NCI-H82 (cell line): ENCODE measurements at places on chromosomes 4 and X.

DNA sequence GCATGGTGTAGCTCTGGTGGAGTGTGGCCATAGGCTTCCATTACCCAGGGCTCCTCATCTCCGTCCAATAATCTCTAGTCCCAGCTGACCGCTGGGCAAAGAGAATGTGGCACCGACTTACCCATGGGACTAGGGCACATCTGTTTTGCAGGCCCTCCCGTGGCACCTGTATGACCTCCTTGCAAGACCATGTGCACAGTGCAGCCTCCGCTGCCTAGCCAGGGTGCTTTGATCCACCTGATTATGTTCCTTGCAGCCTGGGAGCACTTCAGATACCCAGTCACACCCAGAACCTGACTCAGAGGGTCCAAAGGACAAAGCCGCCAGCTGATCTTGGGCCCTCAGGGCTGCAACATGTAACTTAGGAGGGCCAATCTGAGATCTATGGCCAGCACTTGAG lies 84.8 kb downstream of the PCDH10 start:
- no peak for DNase-seq

DNA sequence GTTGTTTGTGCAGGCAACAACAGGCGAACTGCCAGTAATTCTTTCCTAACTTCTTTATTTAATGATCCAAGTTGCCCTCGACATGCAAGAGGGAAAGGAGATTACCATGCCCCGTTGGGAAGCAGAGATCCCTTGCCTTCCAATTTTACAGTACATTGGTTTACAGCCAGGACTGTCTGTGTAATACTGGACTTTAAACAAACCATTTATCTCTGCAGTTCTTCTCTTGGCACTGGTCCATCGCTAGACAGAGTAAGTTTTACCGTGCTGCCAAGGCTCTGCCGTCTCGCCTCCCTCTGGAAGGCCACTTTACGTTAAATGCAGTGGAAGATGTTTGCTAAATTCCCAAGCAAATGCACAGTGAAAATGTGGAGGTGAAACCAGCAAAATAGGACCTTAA lies 660.3 kb upstream of the PRKX start:
- no peak for DNase-seq

- DNase-seq = no peak
Measured at GRCh38 chrX:4925911-4926310, 1212.5 kb upstream of the PRKX start.

DNA sequence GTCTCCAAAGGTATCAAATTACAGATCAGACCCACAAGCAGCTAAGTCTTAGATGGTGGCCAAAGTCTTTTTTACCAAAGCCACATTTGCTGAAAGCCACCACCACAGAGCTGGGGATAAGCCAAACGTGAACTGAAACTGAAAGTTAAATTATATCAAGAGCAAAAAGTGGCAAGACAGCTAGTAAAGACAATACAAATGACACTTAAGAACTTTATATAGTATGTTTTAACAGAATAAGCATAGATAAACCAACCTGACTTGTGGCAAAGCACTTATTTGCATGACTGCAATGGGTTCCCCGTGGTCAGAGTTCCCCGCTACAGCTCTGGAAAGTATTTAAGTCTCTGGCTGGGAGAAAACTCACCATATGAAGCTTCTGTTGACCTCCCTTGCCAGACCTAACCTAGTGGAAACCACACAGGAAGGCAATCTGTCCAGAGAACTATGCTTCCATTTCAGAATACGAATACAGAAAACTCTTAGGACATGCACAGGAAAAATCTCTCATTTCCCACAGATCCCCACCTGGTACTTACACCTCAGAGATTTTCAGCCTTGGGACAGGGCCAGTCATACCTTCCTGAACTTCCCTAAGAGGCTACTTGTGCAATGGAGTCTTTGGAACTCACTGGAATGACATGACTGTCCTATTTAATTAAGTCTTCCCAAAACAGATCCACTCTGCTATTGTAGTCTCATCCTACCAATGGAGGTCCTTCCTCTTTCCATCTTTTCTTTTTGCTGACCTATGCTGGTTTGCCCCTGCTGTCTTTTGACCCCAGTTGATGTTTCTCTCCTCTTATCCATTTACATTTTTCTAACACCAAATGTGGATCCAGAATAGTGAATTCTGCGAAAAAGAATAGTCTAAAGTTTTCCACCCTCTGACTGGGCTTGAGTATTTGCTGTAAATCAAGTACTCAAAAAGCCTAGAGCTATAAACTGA lies 225.1 kb downstream of the NR3C2 start:
- DNase-seq = no peak

- DNase-seq = no peak
Measured at GRCh38 chrX:40459571-40460158, 121.1 kb upstream of the ATP6AP2 start.

DNA sequence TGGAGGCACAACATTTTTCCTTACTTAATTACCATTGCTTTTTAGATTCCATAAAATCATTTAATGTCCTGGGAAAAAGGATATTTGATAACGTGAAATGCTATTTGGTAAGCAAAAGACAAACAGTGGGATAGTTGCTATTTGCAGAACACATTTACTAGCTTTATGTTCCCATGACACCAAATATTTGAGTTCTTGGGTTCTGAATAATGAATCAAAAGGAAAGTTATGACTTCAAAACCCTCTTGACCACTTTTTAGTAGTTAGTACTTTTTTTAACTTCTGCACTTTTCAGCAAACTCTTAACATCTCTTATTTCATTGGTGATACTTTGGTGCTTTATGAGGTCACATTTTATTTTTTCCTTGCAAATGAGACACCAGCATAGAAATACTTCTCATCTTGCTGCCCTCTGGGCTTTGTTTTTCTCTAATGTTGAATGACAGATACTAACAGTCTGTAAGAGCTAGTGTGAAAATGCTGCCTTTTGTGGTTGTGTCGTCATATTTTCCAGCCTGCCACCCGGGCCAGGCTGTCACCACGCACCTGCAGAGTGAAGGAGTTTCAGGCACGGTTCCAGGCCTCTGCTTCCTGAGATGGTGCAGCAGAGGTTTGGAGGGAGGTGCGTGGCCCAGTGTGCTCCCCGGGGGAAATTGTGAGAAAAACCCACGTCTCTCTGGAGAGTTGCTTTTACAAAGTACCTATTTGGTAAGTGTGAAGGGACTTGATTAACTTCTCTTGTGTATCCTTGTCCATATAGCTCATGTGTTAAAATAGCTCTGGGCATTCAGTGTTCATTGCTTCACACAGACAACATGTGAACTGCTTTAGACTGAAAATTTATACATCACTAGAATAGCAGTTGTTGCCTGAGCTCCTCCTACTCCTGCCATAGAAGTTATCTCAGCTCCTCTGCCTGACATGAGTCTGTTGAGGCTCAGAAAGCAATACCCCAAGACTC lies 34.7 kb downstream of the MSL3 start:
- no peak for DNase-seq

- peak; percentile 31 for DNase-seq
Measured at GRCh38 chr4:20254511-20255250, 3.0 kb downstream of the SLIT2 start.

DNA sequence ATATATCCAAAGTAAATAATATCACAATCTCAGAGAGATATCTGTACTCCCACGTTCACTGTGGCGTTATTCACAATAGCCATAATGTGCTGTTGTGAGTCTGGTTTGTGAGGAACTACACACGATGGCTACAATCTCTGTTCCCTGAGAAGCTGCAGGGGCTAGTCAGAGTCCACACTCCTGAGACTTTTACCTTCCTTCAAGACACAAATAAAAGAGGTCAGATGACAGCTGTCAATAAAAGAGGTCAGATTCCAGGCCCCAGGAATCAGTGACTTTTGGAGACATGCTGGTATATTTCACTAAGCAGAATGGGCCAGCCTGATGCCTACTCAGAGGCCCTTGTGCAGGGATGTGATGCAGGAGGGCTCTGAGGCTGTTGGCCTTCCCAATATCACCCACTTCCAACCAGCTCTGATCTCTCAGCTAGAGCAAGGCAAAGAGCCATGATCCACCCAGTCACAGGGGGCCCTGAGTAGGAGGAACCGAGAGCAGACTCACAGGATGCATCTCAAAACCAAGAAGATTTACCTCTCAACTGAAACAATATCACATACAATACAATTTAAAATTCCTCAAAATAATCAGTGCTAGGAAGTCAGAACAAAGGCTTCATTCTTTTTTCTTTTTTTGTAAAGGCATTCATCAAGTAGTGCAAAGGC lies 13.8 kb downstream of the FRYL start:
- no peak for DNase-seq

DNA sequence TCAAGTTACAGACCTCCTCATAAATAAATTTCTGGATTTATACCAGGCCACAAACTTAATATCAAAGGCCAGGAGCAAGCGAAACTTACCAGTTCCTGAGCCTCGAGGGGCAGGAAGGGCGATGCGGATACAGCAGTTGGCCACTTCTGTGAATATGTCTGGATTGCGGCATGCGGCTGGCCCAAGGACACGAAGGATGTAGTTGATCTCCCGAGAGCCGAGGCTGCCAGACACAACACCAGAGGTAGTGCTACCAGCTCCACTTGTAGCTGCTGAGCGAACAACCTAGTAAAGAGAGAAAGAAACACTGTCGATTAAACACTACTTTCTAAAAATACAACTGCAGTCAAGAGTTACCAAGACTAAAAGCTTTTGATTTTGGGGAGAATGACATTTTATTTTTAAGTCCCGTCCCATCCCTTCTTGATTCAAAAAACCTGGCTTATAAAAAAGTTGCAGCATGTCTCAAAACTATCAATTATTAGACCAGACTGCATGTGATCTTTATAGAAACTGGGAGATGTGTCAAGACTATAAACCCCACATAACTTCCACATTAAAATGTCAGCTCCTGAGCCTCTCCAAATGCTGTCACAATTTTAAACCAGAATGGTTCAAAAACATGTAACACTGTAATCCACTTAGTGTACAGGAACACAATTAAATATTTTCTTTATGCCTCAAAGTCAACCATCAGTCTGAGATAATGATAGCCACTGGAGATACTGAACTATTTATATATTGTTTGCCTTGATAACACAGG lies 105.6 kb downstream of the HUWE1 start:
- DNase-seq = no peak

- DNase-seq = peak; percentile 89
Measured at GRCh38 chr4:133124746-133125145, 24.3 kb upstream of the PCDH10 start.

DNA sequence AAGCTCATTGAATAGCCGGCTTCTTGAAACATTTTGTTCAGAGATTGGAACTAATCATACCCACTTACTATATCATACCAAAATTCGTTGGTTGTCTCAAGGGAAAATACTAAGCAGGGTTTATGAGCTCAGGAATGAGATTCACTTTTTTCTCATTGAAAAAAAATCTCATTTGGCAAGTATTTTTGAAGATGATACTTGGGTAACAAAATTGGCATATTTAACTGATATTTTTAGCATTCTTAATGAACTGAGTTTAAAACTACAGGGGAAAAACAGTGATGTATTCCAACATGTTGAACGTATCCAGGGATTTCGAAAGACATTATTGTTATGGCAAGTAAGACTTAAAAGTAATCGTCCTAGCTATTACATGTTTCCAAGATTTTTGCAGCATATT lies 6.4 kb downstream of the FAM200B start:
- no peak for DNase-seq

DNA sequence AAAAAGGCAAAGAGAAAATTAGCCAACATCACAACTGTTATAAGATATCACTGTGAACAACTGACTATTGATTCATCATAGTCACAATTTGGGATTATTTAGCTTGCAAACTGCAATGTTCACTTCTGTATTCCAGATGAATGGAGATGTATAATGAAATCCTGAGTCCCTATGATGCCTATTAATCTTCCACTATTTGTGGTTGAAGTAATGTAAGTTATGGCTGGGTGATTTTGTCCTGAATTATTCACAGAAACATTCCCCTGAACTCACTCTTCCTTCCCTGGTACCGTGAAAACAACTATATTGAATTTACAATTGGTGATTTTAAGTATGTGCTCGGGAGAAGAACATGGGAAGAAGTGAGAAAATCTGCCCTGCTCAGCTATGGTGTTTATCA lies 50.8 kb upstream of the NPFFR2 start:
- no peak for DNase-seq

DNA sequence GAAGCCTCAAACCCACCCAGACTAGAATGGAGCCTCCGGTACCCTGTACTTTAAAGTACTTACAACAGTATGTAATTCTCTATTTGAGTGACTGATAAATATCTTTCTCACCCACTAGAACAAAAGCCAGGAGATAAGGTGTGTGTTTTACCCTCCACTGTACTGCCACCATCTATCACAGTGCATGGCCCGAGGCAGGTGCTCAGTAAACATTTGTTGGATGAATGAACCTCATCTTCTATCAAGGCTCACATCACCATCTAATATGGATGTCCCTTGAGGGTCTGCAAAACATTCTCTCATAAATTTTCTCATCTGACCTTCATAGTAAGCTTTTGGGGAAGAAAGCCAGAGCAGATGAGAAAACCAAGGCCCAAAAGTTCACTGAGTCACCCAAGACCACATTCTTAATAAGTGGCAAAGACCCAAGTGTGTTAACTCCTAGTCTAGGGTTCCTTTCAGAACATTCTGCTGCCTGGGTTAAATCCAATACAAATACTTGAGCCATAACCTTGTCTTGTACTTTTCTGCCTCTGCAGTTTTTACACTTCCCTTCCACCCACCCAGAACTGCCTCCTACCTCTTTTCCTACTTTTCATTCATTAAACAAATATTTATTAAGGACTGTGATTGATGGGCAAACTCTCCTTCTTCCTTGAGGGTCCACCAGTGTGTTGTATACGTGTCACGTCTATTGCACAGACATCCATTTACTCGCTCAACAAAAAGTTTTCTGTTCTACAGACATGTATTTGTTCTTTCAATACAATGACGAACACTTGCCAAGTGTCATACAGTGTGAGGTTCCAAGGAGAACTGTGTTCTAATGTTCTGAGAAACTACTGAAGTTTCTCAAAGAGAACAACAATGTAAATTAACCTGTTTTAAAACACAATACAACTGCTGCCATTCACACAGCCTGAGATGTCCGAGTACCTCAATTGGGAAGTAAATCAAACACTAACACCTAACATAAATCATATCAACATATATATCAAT lies 35.7 kb downstream of the APBB2 start:
- DNase-seq = no peak
